ENCODE measurements at places on chromosomes 12 and 14. TPM values are rescaled to one million over a fixed set of nuclear protein-coding genes. Genes with fewer than 3 reads are reported as not detected.

The CLECL1 gene
- not detected for total RNA-seq

The ACAD10 gene
- 19.7 TPM for total RNA-seq

The PRH2 gene
- total RNA-seq = not detected

The CIDEB gene
- 3.0 TPM for total RNA-seq

The P2RX2 gene
- total RNA-seq = not detected

The PMEL gene
- 0.49 TPM for total RNA-seq

The CYP46A1 gene
- 6.1 TPM for total RNA-seq

The SOS2 gene
- 65.6 TPM for total RNA-seq

The ANKRD33 gene
- total RNA-seq = not detected

The C12orf54 gene
- total RNA-seq = not detected

The MANSC4 gene
- total RNA-seq = not detected

The AMDHD1 gene
- total RNA-seq = 0.25 TPM

The STON2 gene
- 27.3 TPM for total RNA-seq

The OTOGL gene
- total RNA-seq = 0.25 TPM

The ATXN7L3B gene
- 74.3 TPM for total RNA-seq

The LRTM2 gene
- 2.2 TPM for total RNA-seq

The ERP27 gene
- total RNA-seq = not detected
